ENCODE measurements at places on chromosomes 12 and 14.

- DNase-seq: no peak
These were observed 58.4 kb downstream of the FZD10 start for GRCh38 chr12:130220706-130221100.

- DNase-seq: no peak
These were observed 706 bp downstream of the ANHX start for GRCh38 chr12:133234971-133235370.

GRCh38 chr14:91234791-91235114, 9.8 kb downstream of the GPR68 start:
- no peak for DNase-seq

DNA sequence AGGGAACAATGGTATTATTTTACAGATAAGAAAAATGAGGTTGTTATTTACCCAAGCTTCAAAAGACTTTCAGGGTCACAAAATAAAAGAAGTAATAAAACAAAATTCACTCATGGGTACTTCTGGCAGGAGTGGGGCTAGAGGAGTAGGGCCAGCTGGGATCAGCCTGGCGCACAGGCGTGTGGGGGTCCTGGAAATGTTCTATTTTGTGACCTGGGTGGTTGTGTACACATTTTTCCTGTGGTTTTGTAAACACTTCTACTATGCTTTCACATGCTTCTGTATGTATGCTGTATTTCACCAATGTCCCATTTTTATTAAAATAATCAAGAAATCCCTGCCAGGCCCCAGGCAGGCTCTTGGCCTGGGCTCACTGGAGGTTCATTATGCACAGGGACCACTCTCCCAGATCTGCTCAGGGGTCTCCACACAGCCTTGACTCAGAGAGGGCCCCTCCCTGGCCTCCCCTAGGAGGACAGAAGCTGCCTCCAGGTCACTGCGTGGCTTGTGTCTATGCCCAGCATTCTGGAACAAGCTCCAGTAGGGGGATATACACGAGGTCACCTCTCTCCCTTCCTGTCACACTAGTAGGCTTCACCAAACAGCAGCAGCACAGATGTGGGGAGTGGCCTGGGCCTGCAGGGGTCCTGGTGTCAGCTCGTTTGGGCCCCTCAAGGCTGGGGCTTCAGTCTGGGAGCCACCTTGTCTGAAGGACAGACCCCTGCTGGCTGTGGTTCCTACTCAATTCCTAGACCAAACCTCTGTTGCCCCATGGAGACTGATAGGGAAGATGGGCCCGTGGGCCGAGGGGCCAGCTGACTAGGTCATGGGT, 37.8 kb downstream of the ANAPC7 start:
- no peak for DNase-seq

- DNase-seq: no peak
These were observed 96.2 kb downstream of the ESR2 start for GRCh38 chr14:64197996-64198395.

- no peak for DNase-seq
These were observed 225.4 kb upstream of the KITLG start for GRCh38 chr12:88805692-88806091.

DNA sequence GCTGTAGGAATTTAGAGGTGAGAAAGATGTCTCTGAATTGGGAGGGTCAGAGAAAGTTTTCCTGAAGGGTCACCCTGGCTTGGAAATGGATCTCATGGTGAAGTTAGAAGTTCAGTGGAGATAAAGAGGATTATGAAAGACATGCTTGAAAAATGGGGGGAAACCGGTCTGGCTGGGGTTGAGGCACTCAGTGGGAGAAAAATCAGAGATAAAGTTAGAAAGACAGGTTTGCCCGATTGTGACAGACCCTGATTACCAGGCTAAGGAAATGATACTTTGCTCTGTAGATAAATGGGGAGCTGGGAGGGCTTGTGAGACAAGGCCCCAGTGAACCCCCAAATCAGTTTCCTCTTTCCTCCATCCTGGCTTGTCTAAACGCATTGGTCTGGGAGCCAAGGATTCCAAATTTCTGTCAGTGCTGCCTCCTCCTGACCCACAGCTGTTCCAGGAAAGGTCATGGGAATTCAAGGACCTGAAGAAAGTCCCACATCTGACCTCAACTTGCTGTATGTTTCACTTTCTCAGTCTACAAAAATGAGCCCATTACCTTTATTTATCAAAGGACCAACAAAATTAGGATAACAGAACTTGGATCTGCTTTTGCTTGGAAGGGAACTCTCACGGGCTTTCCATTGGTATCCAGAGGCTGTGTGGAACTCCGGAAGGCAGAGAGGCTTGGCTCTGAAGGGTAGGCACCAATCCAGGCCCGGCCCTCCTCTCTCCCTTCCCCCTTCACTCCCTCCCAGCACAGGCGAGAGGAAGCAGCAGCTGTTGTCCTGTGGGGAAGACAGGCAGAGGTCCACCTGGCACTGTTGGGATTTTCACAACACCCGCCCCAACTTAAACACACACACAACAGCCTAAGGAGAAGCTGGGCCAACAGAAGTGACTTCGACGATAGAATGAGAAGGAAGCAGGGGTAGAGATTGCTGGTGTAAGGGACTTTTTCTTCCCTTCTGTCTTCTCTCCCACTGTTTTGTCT, 3.4 kb upstream of the RNASE7 start:
- no peak for DNase-seq
